ENCODE measurements at places on chromosomes 5 and 9.

- no peak for DNase-seq
Measured at GRCh38 chr5:11863911-11864310, 40.3 kb downstream of the CTNND2 start.

DNA sequence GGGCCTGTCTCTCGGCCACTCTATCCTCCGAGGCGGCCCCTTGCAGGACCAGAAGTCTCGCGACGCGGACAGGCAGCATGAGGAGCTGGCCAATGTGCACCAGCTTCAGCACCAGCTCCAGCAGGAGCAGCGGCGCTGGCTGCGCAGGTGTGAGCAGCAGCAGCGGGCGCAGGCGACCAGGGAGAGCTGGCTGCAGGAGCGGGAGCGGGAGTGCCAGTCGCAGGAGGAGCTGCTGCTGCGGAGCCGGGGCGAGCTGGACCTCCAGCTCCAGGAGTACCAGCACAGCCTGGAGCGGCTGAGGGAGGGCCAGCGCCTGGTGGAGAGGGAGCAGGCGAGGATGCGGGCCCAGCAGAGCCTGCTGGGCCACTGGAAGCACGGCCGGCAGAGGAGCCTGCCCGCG lies 283.5 kb downstream of the ARHGEF28 start:
- no peak for DNase-seq

- DNase-seq: no peak
Measured at GRCh38 chr9:115877852-115878438, 275.6 kb upstream of the PAPPA start.

GRCh38 chr9:28808042-28808441 lies 1234.8 kb upstream of the C9orf72 start:
- DNase-seq: no peak

Measured in brain (organoid and tissue), 16 donors.